ENCODE measurements at places on chromosomes 2 and 18.

- DNase-seq: no peak
Measured at GRCh38 chr18:51655327-51655698, 457.8 kb upstream of the MEX3C start.

DNA sequence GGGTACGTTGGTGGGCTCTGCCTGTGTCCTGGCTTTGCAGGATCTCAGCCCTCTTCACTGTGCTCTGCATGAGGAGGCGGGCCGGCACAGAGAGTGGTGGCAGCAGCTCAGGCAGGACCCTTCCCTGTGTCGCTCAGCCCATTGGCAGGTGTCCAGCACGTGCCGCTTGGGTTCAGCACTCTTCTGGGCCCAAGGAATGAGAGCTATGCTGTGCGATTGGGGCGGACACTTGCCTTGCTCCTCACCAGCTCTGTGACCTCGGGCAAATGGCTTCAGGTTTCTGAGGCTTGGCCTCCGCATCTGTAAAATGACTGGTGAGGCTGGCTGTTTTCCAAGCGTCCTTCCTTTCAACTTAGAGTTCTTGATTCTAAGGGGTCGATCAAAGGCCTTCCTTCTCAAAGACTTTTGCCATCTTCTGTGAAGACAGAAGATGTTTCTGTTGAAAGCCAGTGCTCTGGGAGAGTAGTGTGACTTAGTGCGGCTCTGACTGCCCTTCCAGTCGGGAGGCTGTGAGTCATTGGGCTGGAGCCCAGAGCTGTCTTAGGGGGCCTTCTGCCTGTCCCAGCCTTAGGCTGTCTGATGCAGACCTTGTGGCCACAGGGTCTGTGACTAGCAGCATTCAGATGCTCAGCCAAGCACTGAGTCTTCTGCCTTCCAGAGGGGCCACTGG lies 35.6 kb downstream of the GLI2 start:
- DNase-seq: no peak

GRCh38 chr2:188119112-188119838 lies 172.4 kb upstream of the GULP1 start:
- no peak for DNase-seq

GRCh38 chr18:63586966-63587365 lies at the start of gene SERPINB13:
TSS of gene SERPINB13 (plus strand) at chr18:63587343. CDS start at chr18:63588668, 1,325 bp downstream.
- DNase-seq: no peak

DNA sequence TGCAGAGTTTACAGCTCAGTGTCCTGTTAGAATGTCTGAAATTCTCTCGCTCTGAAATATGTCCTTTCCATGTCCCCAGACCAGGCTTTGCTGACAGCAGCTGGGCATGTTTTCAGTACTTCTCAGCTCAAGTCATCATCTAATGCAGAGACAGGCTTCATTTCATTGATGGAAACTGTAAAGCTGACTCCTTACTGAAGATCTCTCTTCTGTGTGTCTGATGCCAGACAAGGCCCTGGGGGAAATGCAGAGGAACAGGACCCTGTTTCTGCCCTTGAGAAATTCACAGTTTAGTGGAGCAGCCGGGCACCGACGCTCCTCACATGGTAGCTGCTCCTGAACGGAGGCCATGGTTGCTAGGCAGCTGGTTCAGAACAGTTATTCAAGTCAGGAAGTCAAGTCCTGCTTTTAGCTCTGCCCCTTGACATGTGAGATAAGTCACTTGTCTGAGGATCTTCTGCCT lies 24.6 kb upstream of the FZD7 start:
- no peak for DNase-seq

- DNase-seq: no peak
Measured at GRCh38 chr2:173252581-173252980, 102.1 kb upstream of the CDCA7 start.

GRCh38 chr2:165149439-165149838 lies 54.4 kb downstream of the SCN3A start:
- no peak for DNase-seq

- DNase-seq: no peak
Measured at GRCh38 chr2:118643294-118643693, 204.2 kb downstream of the EN1 start.

DNA sequence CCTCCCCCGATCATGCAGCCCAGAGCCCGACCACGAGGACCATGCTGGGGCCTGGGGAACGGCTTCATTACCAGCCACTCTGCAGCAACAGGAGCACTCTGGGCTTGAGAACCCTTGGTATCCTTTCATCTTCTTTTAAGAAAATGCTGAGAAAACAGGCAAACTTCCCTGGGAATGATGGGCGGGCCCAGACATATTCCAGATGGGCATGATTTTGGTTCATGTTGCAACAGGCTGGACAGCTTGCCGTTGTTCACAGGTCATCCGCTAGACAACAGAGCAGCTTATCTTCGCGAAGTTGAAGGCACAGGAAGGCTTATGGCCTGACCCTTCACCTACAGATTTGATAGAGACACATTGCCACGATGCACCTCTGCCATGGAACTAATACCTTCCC lies 121.0 kb downstream of the KLHL29 start:
- no peak for DNase-seq

DNA sequence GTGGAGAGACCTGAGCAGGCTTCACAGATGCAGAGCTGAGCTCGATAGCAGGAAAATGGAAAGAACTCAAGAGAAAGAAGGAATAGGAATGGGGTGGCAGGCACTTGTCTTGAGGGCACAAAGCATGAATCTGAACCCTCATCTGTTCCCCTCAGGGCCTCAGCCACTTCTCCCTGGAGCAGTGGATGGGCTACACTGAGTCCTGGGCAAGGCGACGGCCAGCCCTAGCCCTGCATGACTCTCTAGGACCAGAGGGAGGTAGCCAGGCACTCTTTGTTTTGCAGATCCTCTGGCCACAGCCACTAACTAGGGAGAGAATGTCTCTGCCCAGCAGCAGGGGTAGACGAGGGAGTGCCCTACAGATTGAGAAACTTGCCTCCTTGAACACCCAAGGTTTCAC lies 3.4 kb upstream of the TEX51 start:
- no peak for DNase-seq

GRCh38 chr2:112603731-112604130 lies 19.3 kb downstream of the CHCHD5 start:
- no peak for DNase-seq

DNA sequence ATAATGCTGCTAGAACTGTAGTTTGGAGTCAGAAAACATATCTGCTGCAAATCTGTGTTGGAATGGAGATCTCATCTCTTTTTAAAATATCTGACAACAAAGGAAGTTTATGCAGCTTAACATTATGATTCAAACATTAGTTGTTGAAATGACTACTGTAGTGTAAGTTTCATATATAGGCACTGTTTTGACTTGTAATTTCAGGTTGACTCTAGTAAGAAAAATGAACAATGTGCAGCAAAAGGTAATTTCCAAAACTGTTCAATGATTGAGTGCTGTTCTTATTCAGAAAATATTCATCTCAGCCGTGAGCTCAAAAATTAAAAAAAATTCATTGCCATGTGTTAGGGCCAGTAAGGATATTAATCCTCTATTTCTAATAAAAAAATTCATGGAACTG lies 48.5 kb downstream of the CCDC138 start:
- no peak for DNase-seq

DNA sequence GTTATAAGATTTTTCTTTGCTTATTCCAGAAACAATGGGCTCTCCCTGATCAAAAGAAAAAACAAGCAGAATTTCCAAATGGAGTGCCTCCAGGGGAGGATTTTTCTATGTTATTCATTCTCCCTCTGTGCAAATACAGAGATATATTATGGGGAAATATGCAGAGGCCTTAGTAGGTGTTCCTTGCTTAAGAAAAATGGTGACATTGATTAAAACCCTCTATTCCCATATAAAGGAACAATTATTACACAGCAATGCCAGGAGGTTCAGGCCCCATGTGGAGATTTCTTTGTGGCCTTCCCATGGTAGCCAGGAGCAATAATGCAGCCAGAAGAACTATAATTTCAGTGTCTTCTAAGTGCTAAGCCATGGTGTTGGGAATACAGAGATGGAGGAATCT lies 255.9 kb upstream of the CXCR4 start:
- DNase-seq: no peak

DNA sequence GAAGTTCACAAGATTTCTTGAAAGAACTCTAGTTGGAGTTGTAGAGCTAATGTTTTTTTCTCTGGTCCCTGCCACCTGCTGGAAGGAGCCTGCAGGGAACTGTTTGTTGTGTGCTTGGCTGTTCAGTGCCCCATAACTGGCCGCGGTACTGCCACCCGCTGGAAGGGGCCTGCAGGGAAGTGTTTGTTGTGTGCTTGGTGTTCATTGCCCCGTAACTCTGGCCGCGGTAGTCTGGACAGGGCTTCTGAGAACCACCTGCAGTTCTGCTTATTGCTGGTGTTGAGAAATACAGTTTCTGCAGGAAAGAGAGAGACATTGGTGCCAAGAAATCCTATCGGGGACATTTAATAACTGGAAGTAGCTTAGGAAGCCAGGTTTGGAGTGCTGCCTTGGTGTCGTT lies 58.1 kb downstream of the AGAP1 start:
- DNase-seq: peak; percentile 72

DNA sequence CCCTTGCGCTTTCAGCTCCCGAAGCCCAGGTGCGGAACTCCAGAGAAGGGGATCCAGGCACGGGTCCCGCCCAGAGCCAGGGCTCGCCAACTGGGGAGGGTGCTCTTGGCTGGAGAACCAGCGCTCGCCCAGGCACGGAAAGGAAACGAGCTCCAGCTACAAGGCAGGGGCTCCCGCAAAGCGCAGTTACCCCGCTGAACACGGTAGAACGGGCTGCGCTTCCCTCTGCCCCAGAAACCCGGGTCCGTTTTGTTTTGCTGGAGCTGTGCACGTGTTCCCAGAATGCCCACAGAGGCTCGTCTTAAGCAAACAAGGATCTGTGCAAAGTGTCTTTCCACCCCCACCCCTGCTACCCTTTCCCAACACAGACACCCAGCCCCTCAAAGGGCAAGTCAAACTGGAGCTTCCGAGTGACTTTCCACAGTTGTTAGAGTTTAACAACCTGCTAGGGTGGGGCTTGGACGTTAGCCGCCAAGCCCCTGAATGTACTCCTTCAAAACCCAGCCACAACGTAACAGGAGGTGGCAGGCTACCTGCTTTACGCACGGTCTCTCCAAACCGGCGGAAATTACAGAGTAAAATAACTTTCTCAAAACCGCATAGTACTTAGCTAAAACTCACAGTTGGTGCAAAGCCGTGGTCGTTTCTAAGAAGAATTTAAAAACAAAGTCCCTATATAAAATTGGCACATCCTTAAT lies 775 bp downstream of the RNF125 start:
- DNase-seq: no peak

All from anterior cingulate cortex (tissue), 58 donors.